ENCODE measurements at places on chromosomes 5 and 9. TPM values are rescaled to one million over a fixed set of nuclear protein-coding genes. Genes with fewer than 3 reads are reported as not detected.

The TMEM232 gene
- 1.7 TPM for total RNA-seq

The TSSK1B gene
- total RNA-seq, result 0.30 TPM

The DMRT3 gene
- total RNA-seq, result not detected

The GADD45G gene
- 1.8 TPM for total RNA-seq

The PLPPR1 gene
- not detected for total RNA-seq

The SPATA6L gene
- 0.18 TPM for total RNA-seq

The PPP3R2 gene
- not detected for total RNA-seq

The ENTPD8 gene
- not detected for total RNA-seq

The GLRA1 gene
- total RNA-seq, result not detected

The TLX3 gene
- not detected for total RNA-seq

The MARCHF3 gene
- 58.2 TPM for total RNA-seq

The PDLIM7 gene
- total RNA-seq, result 241 TPM

The FGF18 gene
- total RNA-seq, result 0.05 TPM

Data from smooth muscle cell of the umbilical artery (primary cell).